HL-60 (cell line): ENCODE measurements at places on chromosomes 6 and 20.

GRCh38 chr6:107684996-107685395, 139.1 kb downstream of the SCML4 start:
- no peak for DNase-seq

- DNase-seq, result no peak
These were observed 3.3 kb downstream of the MYO6 start for GRCh38 chr6:75752365-75752764.

DNA sequence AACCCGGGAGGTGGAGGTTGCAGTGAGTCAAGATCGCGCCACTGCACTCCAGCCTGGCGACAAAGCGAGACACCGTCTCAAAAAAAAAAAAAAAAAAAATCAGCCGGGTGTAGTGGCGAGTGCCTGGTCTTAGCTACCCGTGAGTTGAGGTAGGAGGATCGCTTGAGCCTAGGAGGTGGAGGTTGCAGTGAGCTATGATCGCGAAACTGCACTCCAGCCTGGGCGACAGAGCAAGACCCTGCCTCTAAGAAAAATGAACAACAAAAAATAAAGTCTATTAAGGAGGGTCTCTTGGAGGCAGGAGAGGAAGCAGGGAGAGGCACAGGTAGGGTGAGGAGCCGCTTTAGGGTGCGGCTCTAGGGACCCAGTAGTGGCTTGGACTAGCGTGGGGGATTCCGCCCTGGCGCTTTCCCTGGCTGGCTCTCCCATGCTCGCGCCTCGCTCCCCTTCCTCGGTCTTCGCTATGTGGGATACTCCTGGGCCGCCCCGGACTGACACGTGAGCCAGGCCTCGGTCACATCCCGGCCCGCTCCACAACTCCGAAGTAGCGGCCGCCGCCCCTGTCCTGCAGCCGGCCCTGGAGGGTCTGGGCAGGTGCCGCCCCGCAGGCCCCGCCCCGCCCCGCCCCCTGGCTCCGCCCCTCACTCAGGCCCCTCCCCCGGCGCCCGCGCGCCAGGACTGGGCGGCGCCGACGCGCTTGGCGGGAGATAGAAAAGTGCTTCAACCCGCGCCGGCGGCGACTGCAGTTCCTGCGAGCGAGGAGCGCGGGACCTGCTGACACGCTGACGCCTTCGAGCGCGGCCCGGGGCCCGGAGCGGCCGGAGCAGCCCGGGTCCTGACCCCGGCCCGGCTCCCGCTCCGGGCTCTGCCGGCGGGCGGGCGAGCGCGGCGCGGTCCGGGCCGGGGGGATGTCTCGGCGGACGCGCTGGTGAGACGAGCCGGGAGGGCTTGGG, at the start of gene MYBL2:
Gene MYBL2, plus strand, starts transcription at position 739 of the 953 bp plus-strand sequence. Its CDS starts 170 bp downstream, at position 909.
- peak; percentile 83 for DNase-seq

- DNase-seq, result no peak
These were observed 62.0 kb upstream of the HFE start for GRCh38 chr6:26025047-26025893.

DNA sequence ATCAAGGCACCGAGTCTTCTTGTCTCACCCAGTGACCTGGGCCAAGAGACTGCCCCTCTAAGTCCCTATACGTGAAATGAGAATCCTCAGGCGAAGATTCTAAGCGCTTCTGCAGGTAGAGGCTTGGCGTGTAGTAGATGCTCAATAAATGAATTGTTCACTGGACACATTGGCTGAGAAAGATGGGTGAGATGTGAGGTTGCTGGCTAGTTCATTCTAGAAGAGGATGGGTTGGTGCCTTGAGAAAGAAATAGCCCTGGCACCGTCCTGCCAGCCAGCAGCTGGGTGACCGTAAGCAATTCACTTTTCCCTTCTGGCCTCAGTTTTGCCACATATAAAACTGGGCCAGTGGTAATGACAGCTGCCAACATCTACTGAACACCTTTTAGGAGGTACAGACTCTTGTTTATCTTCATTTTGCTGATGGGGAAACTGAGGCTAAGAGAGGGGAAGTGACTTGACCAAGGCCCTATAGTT, 1.4 kb downstream of the SRC start:
- DNase-seq, result no peak
